Germinal center (tissue), 1 donor: ENCODE measurements at places on chromosomes 7 and 10.

DNA sequence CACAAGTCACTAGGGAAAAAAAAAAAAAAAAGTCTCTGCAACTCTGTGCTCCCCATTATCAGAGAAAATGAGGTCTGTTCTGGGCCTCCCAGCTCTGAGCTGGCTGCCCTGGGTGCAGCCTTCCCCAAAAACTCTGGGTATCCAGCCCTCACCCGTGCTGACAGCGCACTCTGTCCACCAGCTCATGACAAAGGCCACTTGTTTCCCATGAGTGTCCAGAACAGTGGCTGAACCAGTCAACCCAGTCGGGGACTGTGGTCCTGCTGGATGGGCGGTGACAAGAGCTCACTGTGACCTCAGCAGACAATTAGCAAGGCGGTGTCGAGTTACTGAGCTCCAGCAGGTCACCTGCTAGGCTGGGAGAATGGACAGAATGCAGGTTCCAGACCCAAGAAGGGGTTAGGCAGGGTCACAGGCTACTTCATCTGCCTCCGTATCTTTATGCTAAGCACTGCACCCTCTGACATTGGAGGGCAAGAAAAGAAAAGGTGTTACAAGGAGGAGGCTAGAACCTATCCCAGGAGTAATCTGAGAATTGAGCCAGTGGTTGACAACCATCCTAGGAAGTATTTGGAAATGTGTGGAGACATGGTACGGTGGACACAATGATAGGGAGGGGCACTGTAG, 37.2 kb downstream of the DLG5 start:
- no peak for DNase-seq

DNA sequence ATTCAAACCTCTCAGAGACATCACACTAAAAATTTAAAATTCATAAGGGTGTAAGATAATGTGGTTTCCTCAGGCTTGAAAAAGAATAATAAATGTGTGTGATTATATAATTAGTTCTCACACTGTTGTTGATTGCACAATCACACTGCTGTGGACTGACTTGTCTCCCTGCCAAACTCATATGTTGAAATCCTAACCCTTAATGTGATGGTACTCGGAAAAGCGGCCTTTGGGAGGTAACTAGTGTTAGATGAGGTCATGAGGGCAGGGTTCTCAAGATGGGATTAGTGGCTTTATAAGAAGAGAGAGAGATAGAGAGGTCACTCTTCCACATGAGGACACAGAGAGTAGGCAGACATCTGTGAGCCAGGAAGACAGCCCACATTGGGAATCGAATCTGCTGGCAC, 128.5 kb upstream of the COL1A2 start:
- DNase-seq: no peak

DNA sequence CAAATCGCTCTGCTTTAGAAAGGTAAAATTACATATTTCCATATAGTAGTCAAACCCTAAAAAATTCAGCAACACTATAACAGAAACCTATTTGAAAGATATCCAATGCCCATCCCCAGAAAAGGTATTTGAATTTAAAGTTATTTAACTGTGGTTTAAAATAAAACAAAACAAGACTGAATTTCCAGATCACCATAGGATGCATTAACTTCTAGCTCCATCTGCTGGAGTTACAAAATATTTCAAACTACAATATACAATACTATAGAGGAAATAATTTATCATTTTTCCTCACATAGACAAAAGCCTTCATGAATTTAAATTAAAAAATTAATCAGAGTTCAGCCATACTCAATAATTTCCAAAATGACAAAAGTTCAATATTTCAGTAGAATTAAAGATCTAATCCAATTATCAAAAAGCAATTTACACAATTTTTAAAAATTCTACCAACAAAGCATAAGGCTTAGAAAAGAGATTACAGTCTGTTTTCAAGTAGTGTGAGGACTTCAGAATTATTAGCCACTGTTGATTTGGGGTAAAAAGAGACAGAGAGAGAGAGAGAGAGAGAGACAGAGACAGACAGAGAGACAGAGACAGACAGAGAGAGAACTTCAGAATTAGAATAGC, 75.9 kb downstream of the LMBR1 start:
- DNase-seq: peak; percentile 20

GRCh38 chr10:98262571-98262970, 5.4 kb downstream of the LOXL4 start:
- DNase-seq: no peak

- peak; percentile 28 for DNase-seq
Measured at GRCh38 chr10:22437620-22438588, 92.6 kb downstream of the SPAG6 start.

- DNase-seq: no peak
Measured at GRCh38 chr7:152851881-152852417, 92.4 kb downstream of the ACTR3B start.

GRCh38 chr7:138992052-138992531, 10.9 kb upstream of the KIAA1549 start:
- DNase-seq: no peak

DNA sequence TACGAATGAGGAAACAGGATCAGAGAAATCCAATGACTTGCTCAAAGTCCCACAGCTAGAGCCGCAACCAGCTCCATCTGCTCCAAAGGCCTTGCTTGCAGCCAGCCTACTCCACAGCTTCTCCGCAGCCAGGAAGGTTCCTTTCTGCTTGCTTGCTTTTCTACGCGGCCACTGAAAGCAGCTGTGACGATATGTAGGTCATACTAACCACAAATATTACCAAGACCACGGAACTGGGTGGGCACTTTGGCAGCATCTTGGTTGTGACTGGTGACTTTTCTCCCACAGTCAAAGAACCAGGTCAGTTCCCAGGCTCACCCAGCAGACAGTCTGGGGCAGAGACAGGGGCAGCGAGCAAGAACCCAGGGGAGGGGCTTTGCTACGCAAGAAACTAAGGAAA, 86.4 kb downstream of the FAM53B start:
- DNase-seq: no peak

- DNase-seq: no peak
Measured at GRCh38 chr10:114281461-114281860, 42.4 kb downstream of the VWA2 start.

DNA sequence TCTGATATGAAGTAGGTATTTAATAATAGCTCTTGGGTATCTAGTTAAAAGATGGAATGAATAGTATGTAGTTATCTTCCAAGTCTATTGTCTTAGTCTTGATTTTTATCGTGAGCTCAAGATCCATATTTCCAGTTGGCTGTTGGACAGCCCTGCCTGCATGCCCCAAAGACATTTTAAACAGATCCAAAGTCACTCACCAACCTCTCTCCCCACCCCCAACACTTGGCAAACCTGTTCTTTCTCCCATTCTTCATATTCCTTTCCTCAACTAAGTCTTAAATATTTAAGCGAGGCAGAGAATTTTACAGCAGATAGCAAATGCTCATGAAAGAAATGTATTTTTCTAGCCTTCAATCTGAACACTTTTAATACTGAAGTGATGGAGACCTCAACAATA, 80.7 kb upstream of the PALS2 start:
- DNase-seq: no peak

DNA sequence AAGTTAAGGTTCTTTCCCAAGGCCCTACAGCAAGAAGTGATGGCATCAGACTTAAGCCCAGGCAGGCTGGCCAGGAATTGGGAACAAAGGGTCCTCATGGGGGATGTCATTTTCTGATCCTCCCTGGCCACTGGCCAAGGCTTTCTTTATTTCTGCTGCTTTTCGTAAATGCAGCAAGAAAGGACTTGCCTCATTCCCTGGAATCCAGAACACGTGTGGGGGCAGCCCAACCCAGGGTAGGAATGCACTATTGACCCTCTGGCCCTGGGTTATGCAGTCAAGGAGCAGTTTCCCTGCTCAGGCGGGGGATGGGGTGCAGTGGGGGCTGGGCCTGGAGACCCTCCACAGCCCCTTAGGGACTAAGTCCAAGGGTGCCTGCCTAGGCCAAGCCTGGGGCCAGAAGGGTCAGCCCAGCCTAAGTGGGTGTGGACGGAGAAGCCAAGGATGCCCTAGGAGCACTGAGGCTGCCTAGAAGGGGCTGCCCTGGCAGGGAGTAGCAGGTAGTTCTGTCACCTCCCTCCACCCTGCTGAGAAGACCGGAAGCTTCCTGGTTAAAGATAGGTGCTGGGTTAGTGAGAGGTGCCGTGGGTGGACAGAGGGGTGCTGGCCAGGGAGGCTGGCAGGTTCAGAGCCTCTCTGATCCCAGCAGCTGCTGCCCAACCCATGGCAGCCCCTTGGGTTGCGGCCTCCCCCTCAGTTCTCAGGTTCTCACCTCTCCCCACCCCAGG, 179.2 kb downstream of the SH3PXD2A start:
- DNase-seq: no peak

DNA sequence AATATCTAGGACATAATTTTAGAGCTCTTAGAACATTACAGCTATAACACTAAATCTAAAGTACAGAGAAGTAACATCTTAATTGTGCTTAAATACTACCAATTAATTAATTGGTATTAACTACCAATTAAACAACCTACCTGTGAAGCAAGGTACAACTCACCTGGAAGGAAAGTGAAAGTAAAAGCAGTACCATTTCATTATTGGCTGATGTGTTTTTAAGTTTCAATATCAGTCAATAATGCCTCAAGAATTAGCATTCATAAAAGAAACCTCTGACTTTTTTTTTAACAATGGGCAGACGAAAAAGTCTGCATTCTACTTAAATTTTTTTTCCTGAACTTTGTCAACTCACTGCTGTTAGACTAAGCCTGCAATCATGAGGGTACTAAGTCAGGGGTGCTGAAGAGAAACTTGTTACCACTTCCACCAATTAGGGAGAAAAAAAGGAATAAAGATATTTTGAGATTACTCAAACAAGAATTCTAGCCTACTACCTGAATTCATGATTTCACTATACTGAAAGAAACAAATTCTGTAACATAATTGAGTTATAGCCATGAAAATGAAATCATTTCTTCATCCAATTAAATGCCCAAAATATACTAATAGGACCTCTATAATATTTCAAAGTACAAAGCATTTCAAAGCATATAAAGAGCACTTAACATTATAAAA, 19.9 kb downstream of the UPF2 start:
- no peak for DNase-seq

- DNase-seq: no peak
Measured at GRCh38 chr10:74123081-74123480, 27.5 kb downstream of the AP3M1 start.

GRCh38 chr10:35378541-35379210, 42.4 kb downstream of the CCNY start:
- DNase-seq: peak; percentile 14

DNA sequence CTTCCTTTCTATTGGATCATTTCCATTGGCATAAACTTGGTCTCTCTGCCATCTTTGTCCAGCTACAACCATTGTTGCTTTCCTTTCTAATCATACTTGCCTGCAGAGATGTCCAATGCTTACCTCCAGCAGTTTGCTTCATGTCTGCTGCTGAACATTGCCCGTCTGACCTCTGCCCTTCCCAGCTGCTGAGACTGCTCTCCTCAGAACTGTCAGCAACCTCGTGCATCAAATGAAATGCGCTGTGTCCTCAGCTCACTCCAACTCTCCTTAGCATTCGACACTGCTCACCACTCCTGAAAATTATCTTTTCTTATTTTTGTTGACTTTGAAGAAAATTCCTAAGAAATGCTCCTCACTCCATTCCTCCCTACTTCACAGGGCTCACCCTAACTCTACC, 5.0 kb downstream of the FAM170B start:
- DNase-seq: no peak

DNA sequence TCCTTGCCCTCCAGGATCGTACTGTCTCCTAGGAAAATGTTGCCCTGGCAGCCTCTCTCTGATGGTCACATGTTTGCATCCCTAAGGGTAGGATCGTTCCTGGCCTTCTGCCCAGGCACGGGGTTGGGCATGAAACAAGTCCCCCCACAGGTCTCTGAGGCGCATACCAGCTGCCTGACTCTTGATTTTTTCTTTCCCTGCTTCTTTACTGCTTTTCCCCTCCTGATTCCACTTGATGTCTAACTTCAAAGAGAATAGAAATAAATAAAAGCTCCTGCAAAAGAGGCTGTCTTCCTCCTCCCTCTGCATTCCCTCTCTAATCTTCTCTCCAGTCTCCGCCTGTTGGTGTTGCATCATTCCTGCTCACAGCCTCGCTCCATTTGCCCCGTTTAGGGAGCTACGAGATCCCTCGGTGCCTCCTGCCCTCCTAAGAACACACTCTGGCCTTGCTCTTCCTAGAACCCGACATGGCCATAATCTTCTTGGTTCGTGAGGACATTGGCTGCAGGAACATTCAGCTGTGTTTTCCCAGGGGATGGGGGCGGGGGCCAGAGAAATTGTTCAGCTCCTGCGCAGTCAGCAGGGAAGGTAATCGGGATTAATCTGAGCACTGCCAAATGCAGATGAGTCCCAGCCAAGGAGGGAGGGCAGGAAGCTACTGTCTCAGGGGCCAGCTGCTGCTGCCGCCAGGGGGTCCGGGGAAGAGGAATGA, 26.0 kb downstream of the LEP start:
- DNase-seq: no peak

DNA sequence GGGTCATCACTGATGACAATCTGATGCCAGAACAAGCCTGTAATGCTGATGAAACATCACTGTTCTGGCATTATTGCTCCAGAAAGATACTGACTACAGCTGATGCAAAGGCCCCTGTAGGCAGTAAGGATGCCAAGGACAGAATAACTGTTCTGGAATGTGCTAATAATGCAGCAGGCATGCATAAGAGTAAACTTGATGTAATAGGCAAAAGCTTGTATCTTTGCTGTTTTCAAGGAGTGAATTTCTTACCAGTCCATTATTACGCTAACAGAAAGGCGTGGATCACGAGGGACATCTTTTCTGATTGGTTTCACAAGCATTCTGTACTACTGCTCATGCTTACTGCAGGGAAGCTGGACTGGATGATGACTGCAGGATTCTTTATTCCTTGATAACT, 18.7 kb downstream of the LCOR start:
- DNase-seq: no peak

GRCh38 chr10:4851846-4852245, 25.8 kb downstream of the AKR1E2 start:
- DNase-seq: no peak

- DNase-seq: no peak
Measured at GRCh38 chr7:17369691-17370426, 71.4 kb downstream of the AHR start.

DNA sequence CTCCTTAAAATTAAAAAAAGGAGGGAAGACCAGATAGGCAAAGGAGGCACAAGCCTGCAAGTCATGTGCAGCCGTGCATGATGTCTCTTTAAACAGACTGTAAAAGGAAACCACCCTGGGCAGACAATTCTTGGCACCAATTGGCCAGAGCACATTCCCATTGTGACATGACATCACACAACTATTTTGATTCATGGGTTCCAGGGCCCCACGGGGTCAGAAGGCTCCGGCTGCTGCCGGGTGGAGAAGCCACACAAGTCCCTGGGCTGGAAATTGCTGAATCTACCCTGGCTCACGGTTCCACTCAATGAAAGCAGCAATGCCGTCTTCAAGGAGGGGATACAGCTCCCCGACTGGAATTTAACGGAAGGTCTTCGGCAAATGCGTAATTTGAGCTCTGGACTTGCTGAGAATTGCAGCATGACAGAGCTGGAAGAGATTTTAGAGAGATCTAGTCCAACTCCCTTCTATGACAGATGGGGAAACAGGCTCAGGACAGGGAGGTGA, 140.5 kb downstream of the PRKAG2 start:
- DNase-seq: no peak

DNA sequence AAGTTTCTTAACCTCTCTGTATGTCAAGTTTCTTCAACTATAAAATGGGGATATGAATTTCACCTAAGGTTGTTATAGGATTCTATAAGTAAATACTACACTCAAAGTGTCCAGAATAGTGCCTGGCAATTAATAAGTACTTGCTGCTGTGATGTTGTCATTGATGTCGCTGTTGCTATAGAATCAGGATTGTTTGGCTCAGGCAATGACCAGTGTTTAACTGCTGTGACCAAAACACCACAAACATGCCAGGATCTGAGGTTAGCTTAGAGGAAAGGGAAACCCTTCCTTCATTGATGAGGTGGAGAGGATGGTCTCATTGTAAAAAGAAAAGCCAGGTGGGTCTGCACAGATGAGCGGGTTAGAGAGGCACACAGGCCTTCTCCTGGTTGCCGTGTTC, 223.1 kb upstream of the INHBA start:
- DNase-seq: no peak
